ENCODE measurements at places on chromosomes 2 and 18.

DNA sequence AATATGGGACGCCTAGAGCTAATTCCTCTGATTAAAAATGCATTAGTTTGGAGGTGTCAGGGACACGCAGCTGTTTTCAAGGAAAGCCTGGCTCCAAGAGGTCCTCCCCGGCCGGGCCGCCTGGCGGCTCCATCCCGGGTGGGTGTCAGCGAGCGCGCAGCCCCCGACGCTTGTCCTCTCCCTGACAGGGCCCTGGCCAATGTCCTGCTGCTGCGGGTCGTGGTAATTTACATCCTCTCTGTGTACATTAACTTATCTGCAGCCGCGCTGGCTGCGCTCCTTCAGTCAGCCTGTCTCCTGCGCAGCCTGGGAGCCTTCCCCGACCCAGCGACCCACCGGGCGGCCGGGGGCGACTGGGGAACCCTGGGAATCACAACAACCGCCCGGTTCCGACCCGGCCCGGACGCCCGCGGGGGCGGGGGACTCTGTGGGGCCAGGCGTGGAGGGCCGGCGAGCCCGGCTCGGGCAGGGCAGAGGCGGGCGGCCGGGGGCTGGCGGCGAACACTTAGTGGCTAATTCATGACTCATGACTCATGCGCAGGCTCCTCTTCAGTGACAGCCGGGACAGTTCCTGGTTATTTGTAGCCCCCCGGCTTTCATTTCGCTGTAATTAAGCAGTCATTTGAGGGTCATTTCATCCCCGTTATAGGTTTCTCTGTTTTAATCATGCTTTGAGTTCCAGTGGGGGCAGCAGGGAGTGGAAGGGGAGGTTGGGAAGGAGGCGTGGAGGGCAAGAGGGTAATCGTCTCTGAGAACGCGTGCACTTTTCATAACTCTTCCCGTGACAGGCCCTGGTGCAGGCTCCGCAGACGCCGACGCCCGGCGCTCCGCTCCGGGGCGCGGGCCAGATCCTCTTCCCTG, 141.9 kb upstream of the CTAGE1 start:
- no peak for DNase-seq

- DNase-seq: no peak
Measured at GRCh38 chr2:232573771-232574435, 23.4 kb downstream of the EIF4E2 start.

- no peak for DNase-seq
Measured at GRCh38 chr2:21330786-21331391, 207.1 kb downstream of the TDRD15 start.

DNA sequence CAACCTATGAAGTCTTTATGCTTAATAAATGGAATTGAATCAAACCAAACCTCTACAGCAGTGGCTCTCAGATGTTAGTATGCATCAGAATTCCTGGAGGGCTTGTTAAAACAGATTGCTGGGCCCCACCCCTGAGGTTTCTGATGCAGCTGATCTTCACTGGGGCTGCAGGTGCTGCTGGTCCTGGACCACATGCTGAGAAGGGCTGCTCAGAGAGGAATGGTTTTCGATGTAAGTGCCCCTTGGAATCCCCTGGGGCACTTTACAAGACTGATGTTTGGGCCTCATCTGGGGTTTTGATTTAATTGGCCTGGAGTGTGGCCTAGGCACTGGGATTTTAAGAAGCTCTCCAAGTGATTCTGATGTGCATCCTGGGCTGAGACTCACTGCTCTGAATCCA, 403.8 kb upstream of the HS6ST1 start:
- DNase-seq: no peak

DNA sequence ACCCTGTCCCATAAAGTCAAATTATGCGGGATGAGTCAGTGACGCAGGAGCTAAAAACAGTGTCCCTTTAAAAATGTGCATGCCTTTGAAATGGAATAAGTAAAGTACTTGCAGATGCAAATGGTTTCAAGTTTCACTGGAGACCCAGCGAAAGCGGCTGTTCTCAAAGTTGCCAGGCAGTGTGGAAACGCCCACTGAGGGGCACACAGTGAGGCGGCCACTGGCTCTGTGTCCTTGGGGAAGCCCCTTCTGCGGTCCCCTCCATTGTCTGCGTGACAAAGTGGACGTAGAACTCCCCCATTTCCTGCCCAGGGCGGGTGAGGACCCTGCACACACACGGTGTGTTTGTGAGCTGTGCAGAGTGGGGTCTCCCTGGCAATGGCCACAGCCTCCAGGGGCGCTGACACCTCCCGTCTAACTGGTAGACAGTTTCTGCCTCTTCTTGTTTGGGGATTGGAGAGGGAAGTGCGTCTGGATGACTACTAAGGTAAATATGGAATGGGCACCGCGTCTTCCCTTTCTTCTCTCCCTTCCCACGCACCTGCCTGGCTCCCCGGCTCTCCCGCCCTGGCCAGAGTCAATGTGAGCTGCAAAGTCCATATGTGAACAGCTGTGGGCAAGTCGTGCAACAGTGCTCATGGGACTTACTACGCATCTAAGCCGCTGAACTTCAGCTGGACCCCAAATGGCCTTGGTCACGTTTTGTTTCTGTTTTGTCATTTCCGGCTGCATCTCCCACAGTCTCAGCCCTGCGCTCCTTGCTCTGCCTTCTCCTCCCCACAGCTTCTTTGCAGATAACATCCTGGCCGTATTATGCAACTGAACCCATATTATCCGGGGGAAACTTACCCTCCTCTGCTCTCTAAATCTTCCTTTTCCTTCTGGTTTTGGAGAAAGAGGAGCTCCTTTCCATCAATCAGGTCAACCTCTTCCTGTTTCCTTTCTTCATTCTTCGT, 33.7 kb upstream of the ZNF516 start:
- no peak for DNase-seq

DNA sequence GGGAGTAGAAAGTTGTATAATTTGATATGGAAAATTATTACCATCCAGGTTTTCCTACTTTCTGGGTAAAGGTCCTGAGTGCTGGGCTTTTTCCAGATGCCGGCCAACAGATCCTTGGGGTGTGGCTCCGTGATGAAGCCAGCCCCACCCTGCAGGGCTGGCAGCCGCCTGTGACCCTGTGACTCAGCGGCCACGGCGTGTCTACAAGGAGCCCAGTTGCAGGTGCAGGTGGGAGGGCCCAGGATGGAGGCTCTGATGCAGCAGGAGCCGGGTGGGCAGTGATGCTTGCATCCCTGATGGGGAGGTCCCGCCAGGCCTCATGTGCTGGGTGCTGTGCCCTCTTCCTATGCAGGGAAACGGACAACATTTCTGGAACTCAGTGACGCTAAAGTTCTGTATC, 96.0 kb upstream of the ALKAL2 start:
- no peak for DNase-seq

- DNase-seq: no peak
Measured at GRCh38 chr2:46985512-46985911, 69.9 kb upstream of the MCFD2 start.

- no peak for DNase-seq
Measured at GRCh38 chr18:28189400-28190239, 12.7 kb upstream of the CDH2 start.

GRCh38 chr2:226208726-226209125, 590.9 kb downstream of the IRS1 start:
- no peak for DNase-seq

DNA sequence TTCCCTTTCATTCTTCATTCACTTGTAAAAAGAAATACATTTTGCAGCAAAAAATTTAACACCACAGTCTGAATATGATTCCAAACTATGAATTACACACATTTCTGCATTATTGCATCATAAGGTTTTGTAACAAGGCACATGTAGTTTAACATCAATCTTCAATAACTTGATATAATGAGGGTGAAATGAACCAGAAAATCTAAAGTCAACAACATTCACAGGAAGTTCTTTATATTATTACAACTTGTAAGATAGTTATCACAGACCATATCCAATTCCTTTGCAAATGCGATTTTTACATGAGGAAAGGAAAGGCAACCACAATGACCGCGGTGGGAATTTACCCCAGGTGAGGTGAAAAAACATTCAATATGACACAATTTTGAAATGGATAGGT, 213.3 kb downstream of the NAPG start:
- DNase-seq: no peak

- no peak for DNase-seq
Measured at GRCh38 chr18:49519101-49519971, 32.3 kb upstream of the C18orf32 start.

DNA sequence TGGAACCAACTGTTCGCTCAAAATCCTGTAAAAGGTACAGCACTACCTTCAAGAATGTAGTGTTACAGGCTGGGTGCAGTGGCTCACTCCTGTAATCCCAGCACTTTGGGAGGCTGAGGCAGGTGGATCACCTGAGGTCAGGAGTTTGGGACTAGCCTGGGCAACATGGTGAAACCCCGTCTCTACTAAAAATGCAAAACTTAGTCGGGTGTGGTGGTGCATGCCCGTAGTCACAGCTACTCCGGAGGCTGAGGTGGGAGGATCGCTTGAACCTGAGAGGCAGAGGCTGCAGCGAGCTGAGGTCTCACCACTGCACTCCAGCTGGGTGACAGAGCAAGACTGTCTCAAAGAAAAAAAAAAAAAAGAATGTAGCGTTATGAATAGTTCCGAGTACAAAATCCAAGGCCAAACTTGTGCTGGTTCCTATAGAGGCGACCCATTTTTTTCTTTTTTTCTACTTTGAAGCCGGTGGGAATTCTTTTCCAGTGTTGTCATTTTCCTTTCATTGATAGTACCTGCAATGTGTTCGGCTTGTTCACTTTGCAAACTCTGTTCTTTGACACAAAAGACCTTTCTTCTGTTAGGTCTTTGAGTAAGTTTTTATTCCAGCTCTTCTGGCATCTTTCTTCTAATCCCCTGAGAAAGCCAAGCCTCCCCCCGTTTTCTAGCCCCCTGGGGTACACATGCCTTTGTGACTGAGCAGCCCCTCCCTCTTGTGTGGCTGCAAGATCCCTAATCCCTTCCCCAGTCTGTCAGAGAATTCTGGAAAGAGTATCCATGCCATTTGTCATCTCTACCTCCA, 25.1 kb downstream of the INPP5D start:
- no peak for DNase-seq

DNA sequence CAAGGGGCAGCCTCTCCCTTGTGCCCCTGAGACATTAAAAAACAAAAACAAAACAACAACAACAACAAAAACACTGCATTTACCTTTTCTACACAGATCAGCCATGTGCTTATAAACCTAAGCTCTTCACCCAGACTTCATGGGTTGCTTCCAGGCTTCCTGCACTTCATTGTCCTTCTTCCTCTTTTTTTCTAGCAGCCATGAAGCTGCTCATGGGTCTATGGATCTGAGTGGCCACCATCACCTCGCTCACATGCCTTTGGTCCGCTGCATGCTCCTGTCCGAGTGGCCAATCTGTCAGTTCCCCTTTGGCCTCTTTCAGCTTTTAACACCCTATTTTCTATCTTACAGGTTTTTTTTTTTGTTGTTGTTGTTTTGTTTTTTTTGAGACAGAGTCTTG, 9.0 kb upstream of the TET3 start:
- no peak for DNase-seq

GRCh38 chr18:80161781-80162417, 52.8 kb downstream of the ADNP2 start:
- no peak for DNase-seq

- DNase-seq: no peak
Measured at GRCh38 chr18:7682321-7682720, 115.2 kb downstream of the PTPRM start.

DNA sequence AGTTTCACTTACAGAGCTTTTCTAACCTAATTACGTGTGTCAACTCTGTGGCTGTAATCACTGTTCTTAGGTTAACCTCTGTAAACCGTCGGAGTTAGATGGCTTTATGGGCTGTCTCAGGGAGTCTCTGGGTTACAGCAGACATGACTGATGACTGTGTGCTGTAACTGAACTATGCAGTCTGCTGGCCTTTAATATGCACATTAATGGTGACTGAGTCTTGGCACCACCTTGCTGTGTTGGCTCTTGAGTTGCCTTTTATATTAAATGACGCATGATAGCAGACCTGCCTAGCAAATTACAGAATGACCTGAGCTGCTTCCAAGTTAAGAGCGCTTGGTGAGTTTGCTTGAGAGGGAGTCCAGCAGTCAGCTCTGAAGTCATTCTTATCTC, 90.1 kb downstream of the ACKR3 start:
- no peak for DNase-seq

- DNase-seq: no peak
Measured at GRCh38 chr2:149155196-149155969, 116.9 kb downstream of the LYPD6B start.

- DNase-seq: no peak
Measured at GRCh38 chr2:73837847-73838585, 9.3 kb downstream of the STAMBP start.

DNA sequence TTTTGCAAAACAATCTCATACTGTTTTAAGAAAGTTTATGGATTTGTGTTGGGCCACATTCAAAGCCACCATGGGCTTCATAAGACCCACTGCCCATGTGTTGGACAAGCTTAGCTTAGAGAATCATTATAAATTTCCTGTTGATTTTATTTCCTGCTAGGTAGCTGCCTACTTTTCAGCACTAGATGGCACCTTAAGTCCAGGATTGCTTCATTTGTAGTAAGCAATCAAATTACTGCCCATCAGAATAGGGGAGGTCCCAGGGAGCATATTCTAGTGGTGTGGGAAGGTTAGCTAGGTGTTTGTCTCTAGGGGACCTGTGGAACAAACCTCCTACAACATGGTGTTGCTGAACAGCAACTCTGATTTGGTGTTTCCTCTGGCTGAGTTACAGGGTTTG, 11.0 kb upstream of the DCDC2C start:
- no peak for DNase-seq

DNA sequence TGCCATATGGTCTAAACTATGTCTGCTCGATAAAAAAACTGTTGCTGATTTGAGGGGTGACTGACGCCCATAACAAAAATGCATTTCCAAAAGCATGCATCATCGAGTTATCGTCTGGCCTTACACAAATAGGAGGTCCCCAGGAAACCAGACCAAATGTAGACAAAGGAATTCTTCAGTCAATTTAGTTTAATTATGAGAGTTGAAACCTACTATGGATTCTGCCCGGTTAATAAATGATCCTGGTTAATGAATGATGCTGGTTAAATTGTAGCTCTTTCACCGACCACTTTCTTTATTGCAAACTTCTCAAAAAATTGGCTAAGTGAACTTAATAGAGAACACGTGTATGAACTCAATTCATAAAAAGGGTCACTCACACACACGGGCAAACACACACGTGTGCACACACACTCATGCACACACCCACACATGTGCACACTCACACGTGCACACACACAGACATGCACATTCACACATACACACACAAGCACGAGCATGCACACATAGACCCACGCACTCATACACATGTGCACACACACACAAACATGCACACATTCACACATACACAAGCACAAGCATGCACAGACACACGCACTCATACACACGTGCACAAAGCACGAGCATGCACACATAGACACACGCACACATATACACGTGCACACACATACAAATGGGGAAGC, 59.0 kb upstream of the SALL3 start:
- no peak for DNase-seq

DNA sequence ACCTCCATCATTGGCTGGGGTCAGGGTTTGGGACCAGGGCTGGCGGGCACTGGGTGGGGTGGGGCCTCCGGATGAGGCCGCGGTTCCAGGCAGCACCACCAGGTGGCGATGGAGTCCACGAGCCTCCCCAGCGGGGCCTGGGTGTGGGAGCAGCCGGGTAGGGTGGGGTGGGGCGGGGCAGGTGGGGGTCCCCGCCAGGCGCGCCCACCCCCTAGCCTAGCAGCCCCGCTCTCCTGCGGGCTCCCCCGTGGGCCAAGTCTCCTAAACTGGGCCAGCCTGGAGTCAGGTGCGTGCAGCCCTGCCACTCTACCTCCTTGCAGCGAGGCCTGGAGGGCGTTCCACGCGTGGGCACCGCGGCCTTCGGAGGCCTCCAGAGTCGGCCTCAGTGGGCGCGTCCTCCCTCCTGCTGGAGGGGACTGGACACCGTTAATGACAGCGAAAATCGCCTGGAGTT, 187.5 kb downstream of the TWIST2 start:
- DNase-seq: peak; percentile 64

Measured in T-helper 17 cell (primary cell).